NCI-H526 treated with DMSO at 0.1 percent for 48 hours (cell line): ENCODE measurements at places on chromosomes 12 and 14.

- no peak for DNase-seq
These were observed 101.6 kb downstream of the CFAP54 start for GRCh38 chr12:96590970-96591369.

DNA sequence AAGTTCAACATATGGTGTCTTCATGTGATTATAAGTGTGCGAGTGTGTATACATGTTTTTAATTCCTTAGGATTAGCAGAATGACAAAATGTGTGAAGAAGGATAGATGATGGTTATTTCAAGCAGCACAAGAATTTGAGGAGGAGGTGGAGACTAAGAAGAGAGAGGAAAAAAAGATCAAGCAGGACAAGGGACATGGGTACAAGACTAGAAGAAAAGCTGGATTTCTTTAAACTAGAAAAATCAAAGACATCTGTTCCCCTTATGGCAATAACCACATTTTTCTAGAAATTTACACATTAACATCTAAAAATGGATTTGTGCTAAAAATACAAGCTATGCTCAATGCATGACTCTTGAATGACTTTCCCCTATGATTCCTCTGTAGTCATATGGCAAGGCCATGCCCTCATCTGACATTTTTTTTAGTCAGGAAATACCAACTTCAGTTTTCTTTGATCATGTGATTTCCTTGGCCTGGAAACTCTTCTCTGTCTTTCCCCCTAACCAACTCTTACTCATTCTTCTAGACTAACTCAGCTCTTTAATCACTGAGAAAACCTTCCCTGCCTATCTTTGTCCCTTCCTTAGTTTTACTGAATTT lies 435.8 kb downstream of the NRXN3 start:
- DNase-seq, result no peak

GRCh38 chr12:76030341-76031080 lies 1.1 kb downstream of the PHLDA1 start:
- peak; percentile 22 for DNase-seq

- no peak for DNase-seq
These were observed 55.1 kb downstream of the SSH1 start for GRCh38 chr12:108802101-108802961.

- DNase-seq, result no peak
These were observed 27.9 kb downstream of the HNRNPC start for GRCh38 chr14:21241218-21241819.

DNA sequence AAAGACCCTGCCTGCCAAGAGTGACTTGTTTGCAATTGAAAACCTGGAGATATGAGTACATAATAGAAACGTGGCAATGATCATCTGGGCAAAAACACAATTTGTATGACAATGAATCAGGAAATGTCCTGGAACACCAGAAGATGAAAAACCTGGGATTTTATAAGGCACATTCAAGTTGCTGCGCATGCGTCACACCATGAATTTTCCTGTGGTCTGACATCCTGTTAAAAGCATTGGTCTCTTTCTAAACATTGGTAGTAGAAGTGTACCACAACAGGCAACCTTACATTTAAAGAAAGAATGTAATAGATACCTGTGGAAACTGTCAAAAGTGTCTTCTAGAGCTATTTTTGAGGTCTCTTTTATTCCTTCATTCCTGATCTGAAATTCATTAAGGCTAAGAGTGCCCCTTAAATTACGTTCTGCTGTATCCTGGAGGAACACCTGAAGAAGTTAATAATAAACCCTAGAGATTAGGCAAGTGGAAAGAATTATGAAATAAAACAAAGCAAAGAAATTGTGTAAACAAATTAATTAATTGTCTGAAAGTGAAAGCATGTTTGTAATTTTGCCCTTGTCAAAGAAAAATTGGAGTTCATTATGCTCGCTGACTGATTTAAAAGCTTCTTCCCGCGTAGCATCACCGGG lies 676.5 kb downstream of the DIO2 start:
- peak; percentile 62 for DNase-seq

GRCh38 chr14:22332686-22333421 lies 256.2 kb downstream of the DAD1 start:
- DNase-seq, result no peak

- peak; percentile 39 for DNase-seq
These were observed 89.7 kb downstream of the TMCC3 start for GRCh38 chr12:94560431-94561221.

DNA sequence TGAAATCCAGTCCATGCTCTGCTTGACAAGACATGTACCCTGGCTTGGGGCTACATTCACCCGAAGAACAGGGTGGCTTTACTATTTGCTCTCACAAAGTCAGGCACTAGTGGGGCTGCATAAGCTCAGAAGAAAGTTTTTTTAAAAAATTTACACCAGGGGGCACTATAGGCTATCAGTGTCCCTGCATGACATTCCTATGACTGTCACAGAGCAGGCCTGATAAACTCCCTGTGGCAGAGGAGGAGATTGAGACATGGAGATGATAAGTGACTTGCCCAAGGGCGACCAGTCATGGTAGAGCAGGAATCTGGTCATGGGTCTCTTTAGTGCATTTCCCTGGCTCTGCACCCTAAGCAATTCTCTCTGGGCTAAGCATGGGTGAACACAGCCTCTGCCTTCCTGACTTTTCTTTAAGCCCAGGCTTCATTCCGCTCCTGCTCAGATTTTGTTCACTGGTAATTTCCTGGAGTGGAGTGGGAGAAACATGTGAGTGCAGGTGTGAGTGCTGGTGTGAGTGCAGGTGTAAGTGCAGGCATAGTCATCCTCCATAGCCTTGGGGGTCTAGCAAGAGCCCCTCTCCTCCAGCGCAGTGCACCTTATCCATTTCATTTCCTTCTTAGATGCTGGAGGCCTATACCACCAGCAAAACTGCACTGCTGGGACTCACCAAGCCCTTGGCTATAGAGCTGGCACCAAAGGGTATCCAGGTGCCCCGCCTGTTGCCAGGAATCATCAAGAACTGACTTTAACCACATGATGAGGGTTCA lies 91.6 kb downstream of the DHRS2 start:
- peak; percentile 13 for DNase-seq

GRCh38 chr12:126807312-126807865 lies 1459.6 kb upstream of the TMEM132C start:
- no peak for DNase-seq

DNA sequence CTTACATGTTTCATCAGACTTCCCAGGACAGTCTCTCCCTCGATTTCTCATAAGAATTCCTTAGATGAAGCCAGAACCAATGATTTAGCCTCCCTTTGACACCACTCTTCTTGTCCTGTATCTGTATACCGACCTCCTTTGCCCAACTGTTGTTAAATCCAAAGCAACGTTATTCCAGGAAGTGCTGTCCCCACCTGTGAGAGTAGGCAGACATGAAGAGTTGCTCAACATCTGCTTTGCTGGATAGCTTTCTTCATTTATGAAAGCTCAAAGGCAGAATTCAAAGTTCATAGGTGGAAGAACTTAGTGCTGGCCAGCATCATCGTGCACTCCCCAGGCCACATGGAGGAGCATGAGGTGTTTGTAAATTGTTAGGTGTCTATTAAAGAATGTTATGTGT lies 55.6 kb downstream of the GTF2A1 start:
- DNase-seq, result no peak

DNA sequence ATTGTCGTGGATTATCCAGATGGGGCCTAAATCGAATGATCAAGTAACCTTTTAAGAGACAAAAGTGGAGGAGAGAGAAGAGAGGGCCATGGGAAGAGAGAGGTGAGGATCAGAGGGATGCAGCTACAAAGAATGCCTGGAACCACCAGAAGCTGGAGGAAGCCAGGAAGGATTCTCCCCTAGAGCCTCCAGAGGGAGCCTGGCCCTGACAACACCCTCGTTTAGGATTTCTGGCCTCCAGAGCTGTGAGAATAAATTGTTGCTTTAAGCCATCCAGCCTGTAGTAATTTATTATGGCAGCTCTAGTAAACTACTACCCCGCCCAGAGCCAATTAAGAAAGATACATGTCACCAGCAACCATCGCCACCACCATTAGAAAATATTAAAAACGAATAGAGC lies 46.2 kb upstream of the GSC start:
- DNase-seq, result no peak

DNA sequence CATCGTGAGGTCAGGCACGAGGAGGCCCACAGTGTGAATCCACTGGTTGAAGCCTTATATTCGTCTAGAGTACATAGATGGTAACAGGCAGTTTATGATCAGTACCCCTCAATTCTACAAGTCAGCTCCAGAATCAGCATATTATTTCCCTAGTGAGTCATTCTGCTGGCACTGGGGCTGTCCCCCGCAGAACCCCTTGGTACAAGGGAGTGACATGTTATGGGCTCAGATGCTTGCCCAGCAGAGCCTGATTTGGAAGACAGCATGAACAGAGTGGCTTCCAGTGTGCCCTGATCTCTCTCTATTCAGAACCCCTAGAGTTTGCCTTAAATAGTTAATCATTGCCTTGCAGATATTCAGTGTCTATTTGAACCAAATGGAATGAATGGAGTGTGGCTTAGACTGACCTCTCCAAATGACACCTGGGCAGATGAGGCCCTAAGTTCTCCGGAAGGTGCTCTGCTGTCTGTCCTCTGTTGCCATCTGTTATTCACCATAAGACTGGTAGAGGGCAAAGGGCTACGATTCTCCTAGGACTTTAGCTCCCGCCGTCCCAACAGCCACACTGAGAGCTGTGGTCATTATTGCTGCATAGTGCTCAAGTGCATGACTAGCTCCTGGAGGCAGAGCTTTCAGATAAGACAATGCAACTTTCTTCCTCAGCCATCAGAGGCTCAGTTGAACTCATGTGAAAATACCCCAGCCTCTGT lies 41.1 kb downstream of the CACNA2D4 start:
- no peak for DNase-seq

DNA sequence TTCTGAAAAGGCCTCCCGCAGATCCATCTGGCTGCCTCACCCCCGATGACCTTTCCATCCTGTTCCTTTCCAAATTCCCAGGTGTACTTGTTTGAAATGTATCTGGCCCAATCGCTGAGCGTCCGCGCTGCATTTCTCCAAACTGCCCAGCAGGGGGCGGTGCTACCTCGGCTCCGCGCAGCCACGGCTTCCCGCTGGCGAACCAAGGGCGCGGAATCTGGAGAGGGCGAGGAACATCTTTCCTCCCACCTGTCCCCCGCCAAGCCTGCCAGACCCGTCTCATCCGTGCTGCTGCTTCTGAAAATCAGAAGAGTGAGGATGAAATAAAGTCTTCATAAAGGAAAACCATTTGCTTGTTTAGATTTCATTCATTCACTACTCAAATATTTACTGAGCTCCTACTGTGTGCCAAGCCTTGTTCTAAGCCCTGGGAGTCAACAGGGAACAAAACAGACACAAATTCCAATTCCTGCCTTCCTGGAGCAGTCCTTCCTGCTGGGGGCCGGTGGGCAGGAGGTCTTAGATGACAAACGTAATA lies 16.8 kb upstream of the MYL2 start:
- peak; percentile 54 for DNase-seq

GRCh38 chr14:79965896-79966295 lies 245.4 kb downstream of the DIO2 start:
- no peak for DNase-seq

- DNase-seq, result no peak
These were observed 5.4 kb downstream of the PGF start for GRCh38 chr14:74949859-74950573.

GRCh38 chr12:124376435-124376834 lies 81.5 kb downstream of the RFLNA start:
- DNase-seq, result no peak

DNA sequence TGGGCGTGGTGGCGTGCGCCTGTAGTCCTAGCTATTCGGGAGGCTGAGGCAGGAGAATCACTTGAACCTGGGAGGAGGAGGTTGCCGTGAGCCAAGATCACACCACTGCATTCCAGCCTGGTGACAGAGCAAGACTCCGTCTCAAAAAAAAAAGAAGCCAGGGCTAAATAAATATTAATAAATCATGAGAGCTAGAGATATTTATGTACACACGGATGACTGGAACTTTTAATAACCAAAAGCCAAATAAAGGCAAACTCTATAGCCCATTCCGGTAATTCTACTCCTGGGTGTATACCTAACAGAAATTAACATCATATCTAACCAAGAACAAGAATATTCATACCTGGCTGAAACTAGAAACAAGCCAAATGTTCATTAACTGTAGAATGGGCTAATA lies 7.7 kb upstream of the TRAFD1 start:
- no peak for DNase-seq

GRCh38 chr12:32964981-32965585 lies 68.5 kb upstream of the PKP2 start:
- DNase-seq, result no peak

GRCh38 chr12:99984271-99985128 lies at the start of gene ANKS1B:
Gene ANKS1B, minus strand, starts transcription at chr12:99984936. Its CDS starts 699 bp downstream, at chr12:99984237.
- DNase-seq, result peak; percentile 71

- peak; percentile 36 for DNase-seq
These were observed 21.4 kb upstream of the VSX2 start for GRCh38 chr14:74217672-74218448.

DNA sequence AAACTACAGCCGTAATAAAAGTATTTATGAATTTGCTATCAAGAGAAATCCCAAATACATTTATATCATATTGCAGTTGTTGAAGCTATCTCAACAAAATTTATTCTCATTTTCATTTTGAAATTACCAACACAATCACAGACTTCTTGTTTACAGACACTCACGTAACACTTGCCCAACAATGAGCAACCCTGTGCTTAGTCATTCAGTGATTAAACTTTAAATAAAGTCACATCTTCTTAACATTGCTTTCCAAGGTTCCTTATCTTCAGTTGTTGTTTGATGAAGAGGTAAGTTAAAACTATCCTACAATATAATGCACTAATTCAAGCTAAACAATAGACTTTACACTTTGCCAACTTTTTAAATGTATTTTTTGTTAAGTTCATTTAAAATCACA lies 601.8 kb downstream of the SLC16A7 start:
- no peak for DNase-seq

DNA sequence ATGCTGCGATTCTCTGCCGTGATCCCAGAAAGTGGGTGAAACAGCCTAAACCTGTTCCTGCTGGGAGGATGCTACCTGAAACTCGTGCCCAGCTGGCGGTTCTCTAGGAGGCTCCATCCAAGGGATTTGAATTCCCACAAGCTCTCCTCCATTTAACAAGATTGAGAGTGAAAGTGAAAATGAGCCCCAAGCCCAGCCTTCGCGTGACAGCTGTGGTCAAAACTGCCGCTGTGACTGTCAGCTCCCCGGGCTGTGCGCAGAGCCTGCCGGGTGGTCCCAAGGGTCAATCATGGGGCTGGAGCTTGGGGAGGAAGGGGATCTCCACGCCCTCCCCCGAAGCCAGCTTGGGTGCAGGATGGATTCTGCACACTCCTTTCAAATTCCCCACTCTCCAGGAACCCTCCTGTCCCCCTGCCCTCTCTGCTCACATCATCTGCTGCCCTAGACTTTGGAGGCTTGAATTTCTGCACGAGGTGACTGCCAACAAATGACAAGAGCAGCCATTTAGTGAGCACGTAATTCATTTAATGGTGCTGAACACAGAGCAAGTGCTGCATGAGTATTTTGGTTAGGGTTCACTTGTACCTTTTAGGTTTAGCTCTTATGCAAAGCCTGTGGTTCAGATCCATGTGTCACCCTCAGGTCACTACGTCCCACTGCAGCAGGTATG lies 5.3 kb downstream of the ASB2 start:
- DNase-seq, result peak; percentile 23

- DNase-seq, result no peak
These were observed 211.6 kb downstream of the SLC6A15 start for GRCh38 chr12:84701041-84701440.

- peak; percentile 46 for DNase-seq
These were observed 34.0 kb downstream of the ERO1A start for GRCh38 chr14:52661314-52661713.

- no peak for DNase-seq
These were observed 4.6 kb upstream of the LEMD3 start for GRCh38 chr12:65164774-65165173.

GRCh38 chr14:80844872-80845271 lies 96.7 kb downstream of the CEP128 start:
- no peak for DNase-seq
